ENCODE measurements at places on chromosomes 12 and 14. TPM values are rescaled to one million over a fixed set of nuclear protein-coding genes. Genes with fewer than 3 reads are reported as not detected.

E2F7 gene
- 6.9 TPM for polyA plus RNA-seq

LUM gene
- polyA plus RNA-seq: 754 TPM

GPRC5D gene
- polyA plus RNA-seq: 0.78 TPM

OR6C68 gene
- not detected for polyA plus RNA-seq

PIWIL1 gene
- 0.08 TPM for polyA plus RNA-seq

ZNF605 gene
- polyA plus RNA-seq: 23.8 TPM

TBC1D30 gene
- 6.7 TPM for polyA plus RNA-seq

MAP3K9 gene
- polyA plus RNA-seq: 5.2 TPM

DNA sequence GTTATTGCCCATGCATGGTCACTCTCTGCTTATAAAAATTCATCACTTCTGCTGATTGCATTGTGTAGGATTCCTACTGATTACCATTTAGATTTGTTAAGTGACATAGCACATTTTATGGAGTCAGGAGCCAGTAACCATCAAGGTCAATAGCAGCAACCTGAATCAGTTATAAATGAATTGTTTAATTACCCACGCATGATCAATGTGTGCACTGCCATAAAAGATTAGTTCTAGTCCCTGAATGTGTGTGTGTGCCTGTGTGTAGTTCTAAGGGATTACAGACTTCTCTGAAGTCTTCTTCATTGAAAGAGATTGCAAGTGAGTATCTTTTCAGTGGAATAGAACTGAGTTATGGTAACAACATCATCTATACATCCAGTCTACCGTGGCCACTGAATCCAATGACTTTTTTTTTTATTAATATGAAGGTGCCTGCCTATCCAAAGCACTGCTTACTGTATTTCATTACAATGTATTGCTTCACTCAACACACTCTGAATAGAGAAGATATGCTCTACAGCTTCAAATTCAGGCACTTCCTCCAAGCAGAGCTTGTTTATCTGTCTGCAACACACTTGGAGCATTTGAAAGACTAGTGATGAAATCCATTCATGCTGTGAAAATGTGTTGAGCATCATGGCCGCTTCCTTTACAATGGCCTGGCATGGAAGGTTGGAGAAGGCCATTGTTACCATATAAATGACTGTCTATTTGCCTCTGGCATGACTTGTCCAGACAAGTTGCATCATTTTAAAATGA, 381.7 kb downstream of the DIO2 start:
- no peak for DNase-seq

GRCh38 chr12:80232837-80233236, 133.5 kb downstream of the OTOGL start:
- no peak for DNase-seq

DNA sequence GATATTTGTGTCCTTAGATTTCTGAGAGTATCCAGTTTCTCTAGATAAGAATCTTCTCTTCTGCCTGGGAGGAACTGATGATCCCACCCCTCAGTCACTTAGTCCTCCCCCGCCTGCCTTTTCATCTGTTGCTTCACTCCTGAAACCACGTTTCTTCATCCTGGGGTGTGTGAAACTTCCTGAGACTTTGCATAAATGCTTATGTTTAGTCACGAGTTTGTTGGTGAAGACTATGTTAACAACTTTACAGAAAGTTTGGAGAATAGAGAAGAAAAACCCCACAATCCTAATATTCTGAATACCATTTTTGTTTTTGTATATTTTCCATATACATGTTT, 33.2 kb downstream of the MARK3 start:
- no peak for DNase-seq

DNA sequence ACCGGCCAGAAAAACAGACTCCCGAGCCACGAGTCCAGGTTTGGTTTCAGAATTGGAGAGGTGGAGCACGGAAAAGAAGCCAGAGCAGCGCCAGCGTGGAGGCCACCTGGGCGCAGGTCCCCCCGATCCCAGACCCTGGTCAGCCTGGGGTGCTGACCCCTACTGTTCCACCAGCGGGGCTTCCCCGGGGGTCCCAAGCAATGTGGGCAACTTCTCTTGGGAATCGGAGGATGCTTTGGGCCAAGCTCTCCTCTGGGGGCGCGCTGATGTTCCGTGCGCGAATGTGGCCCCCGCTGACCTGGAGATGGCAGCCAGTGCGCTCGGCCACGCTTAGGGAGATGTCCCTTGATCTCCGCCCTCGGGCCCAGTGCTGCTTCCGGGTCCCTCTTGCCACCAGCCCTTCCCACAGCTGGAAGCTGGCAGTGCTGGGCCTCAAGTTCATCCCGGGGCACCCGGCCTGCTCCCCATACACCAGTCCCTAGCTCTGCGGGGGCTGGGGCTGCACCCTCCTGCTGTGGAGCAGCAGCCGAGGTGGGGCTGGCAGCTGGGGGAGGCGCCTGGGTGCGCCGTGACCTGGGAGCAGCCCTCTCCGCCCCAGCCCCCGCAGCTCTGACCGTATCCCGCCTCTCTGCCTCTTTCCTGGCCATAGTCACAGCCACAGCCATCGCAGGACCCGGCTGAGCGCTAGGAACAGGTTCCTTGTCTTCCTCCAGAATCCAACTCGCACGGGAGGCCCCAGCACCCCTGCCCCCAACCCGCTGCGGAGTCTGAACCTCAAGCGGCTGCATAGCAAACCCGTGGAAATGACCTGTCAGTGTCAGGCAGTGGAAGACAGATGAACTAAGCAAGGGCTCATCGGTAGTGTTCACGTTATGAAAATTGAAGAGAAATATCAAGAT, 91.2 kb downstream of the RCOR1 start:
- DNase-seq: no peak

- DNase-seq: no peak
Measured at GRCh38 chr12:15289192-15289591, 33.1 kb upstream of the PTPRO start.

Data from left lung (tissue), 14 donors.